ENCODE measurements at places on chromosomes 3 and 15.

- no peak for DNase-seq
These were observed 187.9 kb upstream of the LYSMD4 start for GRCh38 chr15:99921101-99921500.

GRCh38 chr3:120113128-120114116 is 19.2 kb upstream of the GSK3B start:
- no peak for DNase-seq

GRCh38 chr15:62953021-62953420 is 89.5 kb upstream of the TPM1 start:
- no peak for DNase-seq

- DNase-seq: no peak
These were observed 1.3 kb upstream of the TMIE start for GRCh38 chr3:46699676-46700523.

DNA sequence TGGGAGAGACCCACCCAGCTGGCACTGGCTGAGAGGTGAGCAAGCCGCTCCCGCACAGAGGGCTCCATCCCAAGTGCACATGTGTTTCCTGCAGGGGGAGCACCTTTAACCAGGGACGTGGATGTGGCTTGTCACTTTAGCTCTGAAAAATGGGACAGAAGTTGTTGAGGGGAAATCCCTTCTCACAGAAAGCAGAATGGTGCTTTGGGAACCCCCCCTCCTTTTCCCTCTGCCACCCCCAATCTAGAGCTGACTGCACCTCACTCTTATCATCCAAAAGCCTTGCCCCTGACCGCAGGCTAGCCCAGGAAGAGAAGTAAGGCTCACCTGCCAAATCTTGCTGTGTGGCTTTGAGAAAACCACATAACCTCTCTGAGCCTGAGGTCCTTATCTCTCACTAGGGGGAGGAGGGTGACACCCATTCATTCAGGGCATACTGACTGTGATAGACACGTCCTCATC is 77.9 kb downstream of the RPN1 start:
- DNase-seq: no peak

DNA sequence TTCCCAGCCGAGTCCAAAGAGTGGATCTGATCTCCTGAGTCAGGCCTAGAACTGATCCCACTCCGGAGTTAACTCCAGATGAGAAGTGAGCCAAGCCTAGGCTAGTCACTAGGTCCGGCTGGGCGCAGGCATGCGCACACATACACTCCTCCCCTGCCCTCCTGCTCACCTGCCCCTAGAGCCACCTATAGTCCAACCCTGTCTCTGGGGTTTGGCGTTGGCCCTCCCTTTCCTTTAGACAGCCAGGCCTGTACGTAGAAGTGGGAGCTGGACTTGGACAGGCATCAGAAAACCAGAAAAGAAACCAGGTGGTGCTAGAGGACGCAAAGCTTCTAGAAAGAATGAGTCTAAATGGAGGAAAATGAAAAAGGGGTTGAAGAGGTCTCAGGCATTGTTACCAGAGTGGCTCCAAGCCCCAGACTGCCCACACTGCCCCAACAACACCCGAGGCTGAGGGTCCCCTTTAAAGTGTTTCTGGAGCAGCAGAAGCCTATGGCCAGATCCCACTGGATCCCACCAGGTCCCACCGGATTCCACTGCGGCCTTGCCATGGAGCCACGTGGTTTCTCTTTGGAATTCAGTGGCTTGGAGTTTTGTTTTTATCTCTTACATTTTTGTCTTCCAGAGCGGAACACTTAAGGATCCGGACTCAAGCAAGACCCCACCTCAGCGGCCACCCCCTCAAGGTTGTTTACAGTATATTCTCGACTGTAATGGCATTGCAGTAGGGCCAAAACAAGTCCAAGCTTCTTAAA is 24.2 kb upstream of the TIMP4 start:
- no peak for DNase-seq

GRCh38 chr3:185929192-185930151 is 8.3 kb downstream of the TRA2B start:
- no peak for DNase-seq

DNA sequence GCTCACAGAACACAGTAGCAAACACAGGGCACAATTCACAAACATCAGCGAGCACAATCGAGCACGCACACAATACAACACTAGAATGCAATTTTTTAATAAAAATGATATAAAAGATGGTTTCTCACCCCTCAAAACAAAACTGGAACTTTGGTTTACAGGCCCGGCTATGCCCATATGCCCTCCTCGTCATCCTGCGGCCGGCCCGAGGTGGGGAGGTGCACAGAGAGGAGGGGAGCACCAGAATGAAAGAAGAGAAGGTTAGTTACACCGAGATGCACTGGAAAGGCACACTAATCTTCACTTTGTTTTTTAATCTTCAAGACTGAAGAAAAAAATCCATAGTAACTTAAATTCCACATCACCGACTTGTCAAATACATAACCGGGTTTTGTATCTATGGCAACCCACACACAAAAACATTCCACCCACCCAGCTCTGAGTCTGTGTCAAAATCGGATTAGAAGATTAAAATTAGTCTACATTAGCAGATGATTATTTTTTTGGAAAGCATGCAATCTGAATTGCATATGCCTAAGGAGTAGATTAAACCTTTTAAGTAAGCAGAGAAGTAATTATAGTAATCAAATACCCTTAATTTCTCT is 196.7 kb upstream of the WNT5A start:
- DNase-seq: no peak

DNA sequence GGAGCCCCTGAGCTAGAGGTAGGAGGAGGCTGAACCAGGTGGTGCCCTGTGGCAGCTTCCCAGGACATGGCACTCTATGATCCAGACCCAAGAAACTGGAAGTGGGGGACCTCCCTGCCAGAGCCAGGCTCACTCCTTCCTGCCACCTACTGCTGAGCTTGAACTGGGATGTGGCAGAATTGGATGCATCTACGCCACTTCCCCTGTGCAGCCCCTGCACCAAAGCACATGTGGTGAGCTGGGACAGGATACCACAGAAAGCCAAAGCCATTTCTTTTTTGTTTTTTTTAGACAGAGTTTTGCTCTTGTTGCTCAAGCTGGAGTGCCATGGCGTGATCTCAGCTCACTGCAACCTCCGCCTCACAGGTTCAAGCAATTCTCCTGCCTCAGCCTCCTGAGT is 518.0 kb upstream of the PPP2R3A start:
- no peak for DNase-seq

- no peak for DNase-seq
These were observed 147.7 kb downstream of the CADPS start for GRCh38 chr3:62727536-62727935.

DNA sequence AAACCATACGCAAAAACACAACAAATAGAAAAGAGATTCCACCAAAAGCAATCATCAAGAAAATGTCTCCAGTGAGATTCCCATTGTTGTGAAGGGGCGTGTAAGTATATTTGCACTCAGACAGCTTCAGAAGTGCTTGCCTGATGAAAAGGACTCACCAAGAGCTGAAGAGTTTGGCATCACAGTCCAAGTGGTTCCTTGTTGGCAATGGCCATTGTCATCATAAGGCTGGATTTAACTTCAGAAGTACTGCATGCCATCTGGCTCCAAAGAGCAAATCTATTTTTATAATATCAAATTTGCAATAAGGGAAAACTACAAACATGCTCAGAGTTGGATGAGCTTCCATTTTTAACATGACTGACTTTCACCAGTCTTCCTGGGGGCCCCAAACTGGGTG is 505.3 kb upstream of the NR2F2 start:
- no peak for DNase-seq

DNA sequence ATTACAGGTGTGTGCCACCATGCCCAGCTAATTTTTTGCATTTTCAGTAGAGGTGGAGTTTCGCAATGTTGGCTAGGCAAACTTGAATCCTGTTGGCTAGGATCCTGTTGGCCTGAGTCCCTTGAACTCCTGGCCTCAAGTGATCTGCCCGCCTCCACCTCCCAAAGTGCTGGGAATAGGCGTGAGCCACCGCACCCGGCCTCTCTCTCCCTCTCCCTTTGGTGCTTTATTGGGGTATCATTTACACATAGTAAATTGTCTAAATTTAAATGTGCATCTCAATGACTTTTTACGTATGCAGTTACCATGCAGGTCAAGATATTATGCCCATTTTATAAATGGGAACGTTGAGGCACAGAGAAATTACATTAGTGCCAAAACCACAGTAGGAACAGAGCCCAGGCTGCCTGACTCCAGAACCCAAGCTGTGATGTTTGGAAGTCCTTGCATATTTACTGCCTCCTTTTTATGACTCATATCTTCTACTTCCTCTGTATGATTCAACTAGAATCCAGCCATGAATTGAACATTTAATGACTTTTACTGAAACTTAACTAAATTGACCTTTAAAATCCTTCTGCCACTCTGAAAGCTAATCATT is 34.0 kb upstream of the RPP14 start:
- no peak for DNase-seq

- no peak for DNase-seq
These were observed 7.3 kb downstream of the AMIGO3 start for GRCh38 chr3:49712166-49712565.

- no peak for DNase-seq
These were observed 111.6 kb upstream of the SLC6A6 start for GRCh38 chr3:14290631-14291385.

DNA sequence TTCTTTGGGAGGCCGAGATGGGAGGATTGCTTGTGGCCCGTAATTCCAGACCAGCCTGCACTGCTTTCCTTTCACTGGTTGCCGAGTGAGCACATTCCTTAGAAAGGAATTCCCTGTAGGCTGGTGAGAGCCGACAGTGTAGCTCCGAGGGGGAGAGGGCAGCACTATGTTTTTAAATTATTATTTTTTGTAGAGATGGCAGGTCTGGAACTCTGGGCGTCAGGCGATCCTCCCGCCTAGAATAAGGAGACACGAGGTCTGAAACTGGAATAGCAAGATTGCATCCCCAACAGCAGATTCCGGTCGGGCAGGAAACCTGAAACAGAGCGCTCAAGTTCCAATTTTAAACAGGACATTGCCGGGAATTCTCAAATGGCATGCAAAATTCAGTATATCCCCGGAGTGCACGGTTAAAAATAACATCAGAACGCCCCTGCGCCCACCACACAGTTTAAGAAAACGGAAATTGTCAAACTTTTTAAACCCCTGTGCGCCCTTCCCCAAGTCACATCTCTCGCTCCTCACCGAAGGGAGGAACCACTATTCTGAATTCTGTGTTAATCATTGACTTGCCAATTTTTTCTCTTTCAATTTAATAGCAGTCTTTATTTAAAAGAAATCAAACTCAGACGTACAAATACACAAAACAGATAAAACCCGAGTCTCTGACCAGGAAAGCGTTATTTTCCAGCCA is 643 bp upstream of the RNU5B-1 start:
- no peak for DNase-seq

GRCh38 chr3:68342426-68342825 is 589.9 kb downstream of the TAFA4 start:
- no peak for DNase-seq

- DNase-seq: no peak
These were observed 33.4 kb upstream of the BNIP2 start for GRCh38 chr15:59722476-59722875.

- DNase-seq: no peak
These were observed 75.2 kb downstream of the ITGA11 start for GRCh38 chr15:68356778-68357177.
